ENCODE measurements at places on chromosomes 1 and 21.

DNA sequence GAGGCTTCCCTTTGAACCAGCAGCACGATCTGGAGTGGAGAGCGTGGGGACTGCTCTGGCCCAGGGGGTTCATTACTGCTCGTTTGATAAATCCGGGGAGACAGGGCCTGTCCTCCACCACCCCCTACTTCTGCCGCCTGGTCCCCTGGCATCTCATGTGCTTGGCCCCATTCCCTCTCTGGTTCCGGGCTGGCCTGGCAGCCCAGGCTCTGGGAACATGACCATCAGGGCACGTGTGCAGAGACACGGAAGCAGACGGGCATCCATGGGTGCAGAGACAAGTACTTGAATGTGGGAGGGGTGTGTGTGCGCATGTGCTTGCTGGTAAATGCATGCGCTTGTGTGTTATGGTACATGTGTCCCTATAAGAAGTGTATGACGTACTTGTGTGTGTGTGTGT, 75.5 kb downstream of the KIRREL1 start:
- no peak for DNase-seq

- DNase-seq: no peak
Observed at GRCh38 chr1:66834926-66835325, 33.9 kb upstream of the INSL5 start.

GRCh38 chr21:27190601-27191000, 223.7 kb upstream of the ADAMTS5 start:
- DNase-seq: no peak

GRCh38 chr1:27666791-27667254, 5.2 kb downstream of the IFI6 start:
- no peak for DNase-seq

DNA sequence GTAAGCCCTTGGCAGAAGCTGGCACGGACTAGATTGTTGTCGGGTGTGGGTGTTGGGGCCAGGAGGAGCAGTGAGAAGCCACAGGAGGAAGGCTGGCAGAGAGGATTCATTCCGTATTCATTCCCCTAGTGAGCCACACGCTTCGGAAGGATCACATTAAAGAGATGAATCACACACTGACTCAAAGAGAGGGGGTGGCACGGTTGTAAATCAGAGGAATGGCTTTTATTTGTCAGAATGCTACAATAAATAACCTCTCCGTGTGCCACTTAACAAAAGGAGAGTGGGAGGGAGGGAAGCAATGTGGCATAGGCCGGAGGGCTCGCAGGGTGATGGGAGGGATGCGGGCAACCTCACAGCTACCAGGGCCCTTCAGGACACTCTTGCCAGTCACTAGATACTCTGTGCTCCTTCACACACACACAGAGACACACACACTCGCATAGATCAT, 135.5 kb downstream of the HIVEP3 start:
- DNase-seq: no peak

GRCh38 chr1:21930080-21930571, 7.0 kb downstream of the HSPG2 start:
- no peak for DNase-seq

DNA sequence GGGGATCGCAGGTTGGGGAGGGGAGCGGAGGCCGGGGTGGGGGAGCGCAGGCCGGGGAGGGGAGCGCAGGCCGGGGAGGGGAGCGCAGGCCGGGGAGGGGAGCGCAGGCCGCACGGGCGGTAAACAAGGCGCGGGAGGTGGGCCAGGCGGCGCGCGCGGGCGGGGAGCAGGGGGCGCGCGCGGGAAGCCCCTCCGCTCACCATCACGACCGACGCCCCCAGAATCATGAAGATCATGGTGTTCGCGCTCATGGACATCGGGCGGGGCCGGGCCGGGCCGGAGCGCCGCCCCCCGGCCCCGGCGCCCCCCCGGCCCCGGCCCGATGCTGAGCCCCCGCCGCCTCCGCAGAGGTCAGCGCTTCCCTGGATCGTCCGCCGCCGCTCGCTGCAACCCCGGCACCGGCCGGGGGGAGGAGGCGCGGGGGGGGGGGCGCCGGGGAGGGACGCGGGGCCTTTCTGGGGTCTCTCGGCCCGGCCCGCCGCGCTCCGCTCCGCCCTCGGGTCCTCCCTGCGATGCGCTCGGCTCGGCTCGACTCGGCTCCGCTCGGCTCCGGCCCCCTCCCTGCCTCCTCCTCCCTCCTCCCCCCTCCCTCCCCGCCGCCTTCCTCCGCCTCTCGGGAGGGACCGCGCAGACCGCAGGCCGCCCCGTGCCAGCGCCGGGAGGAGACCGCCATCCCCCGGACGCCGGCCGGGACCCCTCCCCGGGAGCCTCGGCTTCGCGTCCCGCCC, at the start of gene TMEM240:
TMEM240 (minus strand) TSS at position 535 of the 728 bp plus-strand sequence; CDS start at position 257, 278 bp downstream.
- DNase-seq: peak; percentile 0

DNA sequence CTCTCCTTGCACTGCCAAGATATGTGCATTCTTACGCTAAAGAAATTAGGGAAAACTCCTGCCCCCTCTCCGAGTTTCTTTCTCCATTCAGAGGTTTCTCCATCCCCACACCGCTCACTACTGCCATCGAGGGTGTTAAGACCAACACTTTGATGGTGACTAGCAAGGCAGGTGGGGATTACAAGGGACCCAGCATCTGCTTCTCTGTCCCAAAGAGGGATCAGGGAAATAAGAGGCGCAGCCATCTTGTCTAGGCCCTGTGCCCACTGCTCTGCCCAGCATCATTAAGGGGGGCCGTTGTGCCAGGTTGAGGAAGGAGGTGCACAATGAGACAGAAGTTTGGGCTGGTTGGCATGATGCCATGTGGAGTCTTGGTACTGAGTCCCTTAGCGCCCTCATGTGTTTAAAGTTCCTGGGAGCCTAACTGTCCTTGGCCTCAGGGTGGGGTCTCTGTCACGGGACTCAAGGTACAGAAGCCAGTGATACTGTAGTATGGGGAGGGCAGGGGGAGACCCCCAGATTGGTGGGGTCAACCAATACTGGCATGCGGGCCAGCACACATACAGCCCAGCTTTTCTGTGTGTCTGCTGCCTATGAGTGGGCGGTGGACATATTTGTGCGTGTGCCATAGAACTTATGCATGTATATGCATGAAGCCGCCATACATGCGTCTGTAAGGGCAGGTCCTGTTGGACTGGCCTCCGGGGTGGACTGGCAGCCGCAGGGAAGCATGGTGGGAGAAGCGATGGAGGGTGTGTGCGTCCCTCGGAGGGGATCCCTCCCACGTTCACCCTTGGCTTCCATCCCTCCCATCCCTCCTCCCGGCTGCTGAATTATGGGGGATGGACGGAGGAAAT, 5.5 kb downstream of the EFNA3 start:
- DNase-seq: peak; percentile 38

All from NCI-H1092 treated with DMSO at 0.1 percent for 48 hours (cell line).